ENCODE measurements at places on chromosomes 6 and 20.

GRCh38 chr6:34491091-34491430 lies 25.2 kb downstream of the PACSIN1 start:
- DNase-seq, result peak; percentile 7

GRCh38 chr20:46273717-46274116 lies 34.6 kb downstream of the CDH22 start:
- no peak for DNase-seq

- no peak for DNase-seq
These were observed 468.2 kb downstream of the MMUT start for GRCh38 chr6:48994811-48995210.

GRCh38 chr6:67818322-67818721 lies 816.8 kb upstream of the ADGRB3 start:
- DNase-seq, result no peak

GRCh38 chr20:58313396-58313795 lies 3.9 kb downstream of the RAB22A start:
- DNase-seq, result no peak

- DNase-seq, result no peak
These were observed 72.4 kb upstream of the SLC22A23 start for GRCh38 chr6:3529232-3529631.

DNA sequence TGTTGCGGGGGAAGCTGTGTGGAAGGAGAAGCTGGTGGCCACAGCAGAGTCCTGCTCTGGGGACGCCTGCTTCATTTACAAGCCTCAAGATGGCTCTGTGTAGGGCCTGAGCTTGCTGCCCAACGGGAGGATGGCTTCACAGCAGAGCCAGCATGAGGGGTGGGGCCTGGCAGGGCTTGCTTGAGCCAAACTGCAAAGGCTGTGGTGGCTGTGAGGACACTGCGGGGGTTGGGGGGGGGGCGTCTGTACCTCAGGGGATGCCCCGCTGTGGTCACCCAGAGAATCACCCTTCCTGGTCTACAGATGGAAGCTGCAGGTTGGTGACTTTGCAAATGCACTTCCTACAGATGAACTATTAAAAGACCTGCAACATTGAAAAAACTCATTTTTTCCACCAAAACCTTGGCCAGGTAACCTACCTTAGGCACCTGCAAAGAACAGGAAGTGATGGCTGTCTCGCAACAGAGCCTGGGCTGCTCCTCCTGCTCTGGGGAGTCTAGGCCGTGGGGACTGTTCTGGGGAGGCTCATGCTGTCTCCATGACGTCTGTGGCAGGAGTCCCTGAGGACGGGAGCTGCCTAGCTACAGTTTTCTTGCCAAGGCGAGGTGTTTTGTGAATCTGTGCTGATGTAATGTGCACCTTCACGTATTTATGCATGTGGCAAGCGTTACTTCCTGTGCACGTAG lies 7.3 kb downstream of the NPBWR2 start:
- no peak for DNase-seq

DNA sequence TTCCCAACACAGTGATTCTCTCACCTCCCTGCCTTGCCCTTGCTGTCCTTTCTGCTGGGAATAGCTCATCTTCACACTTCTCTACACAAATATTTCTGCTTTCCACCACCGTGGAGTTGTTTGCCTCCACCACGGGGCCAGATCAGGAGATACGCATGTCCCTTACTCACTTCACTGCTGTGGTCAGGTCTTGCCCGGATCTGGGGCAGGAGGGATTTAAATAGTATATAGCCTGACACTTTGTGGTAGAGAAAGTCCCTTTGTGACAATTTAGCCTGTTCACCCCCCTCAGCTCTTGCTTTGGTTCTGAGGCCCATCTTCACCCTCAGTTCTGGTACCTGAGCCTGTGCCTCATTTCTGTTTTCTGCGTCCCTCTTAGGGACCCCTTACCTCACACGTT lies 92.6 kb upstream of the PREP start:
- no peak for DNase-seq

- DNase-seq, result no peak
These were observed 52.0 kb downstream of the HIVEP1 start for GRCh38 chr6:12064131-12064530.

GRCh38 chr20:33460711-33461110 lies 17.1 kb upstream of the SNTA1 start:
- no peak for DNase-seq

- no peak for DNase-seq
These were observed 45.1 kb downstream of the WDR27 start for GRCh38 chr6:169656546-169657283.

- DNase-seq, result no peak
These were observed 208.1 kb upstream of the PROKR2 start for GRCh38 chr20:5524896-5525295.

GRCh38 chr6:109706513-109706912 lies 15.4 kb downstream of the FIG4 start:
- DNase-seq, result no peak

DNA sequence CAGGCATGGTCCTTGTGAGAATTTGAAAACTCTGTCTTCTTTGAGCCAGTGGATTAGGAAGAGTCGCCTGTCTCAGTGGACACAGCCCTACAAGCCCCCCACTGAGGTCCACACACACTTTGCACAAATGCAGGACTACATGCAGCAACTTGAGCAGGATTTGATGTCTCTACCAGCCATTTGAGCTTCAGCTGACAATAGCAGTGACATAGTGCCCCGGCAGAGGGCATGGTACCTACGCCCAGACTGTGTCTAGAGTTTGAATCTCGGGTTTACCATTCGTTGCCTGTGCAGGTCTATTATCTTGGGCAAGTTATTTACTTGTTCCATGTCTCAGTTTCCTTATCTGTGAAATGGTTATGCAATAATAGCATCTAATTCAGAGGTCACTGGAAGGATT lies 580.1 kb downstream of the TFAP2B start:
- DNase-seq, result no peak

- DNase-seq, result no peak
These were observed 53.3 kb downstream of the UTRN start for GRCh38 chr6:144338474-144338873.

DNA sequence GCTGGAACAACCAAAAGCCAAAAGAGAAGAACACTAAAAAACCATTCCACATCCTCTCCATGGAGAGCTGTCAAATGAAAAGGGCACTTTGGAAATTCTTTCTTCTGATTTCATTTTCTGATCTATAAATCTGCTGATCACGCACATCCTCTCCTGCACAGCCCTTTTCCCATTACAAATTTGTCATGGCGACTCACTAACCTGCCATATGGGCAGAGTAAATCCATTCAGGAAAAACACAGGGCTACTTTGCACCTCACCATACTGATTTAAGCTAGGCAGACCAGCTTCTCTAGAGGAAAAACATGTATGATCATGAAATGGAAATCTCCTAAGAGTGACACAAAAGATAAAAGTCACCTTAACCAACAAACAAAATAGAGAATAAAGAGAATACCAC lies 26.0 kb downstream of the TOMM6 start:
- DNase-seq, result no peak

DNA sequence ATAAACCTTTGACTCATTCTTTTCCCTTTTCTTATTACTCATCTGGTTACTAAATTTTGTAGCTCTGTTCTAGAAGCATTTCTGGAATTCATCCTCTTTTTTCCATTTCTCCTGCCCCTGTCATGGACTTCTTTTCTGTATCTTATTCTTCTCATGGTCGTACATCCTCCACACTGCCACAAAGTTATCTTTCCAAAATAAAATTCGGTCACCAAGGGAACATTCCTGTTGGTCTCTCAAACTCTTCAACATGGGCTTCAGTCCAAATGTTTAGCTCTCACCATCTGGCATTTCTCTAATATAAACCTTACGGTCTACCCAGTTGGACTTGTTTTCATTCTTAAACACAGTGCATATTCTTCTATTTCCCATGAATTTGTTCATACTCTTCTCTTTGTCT lies 428.8 kb upstream of the ID4 start:
- DNase-seq, result no peak

- DNase-seq, result no peak
These were observed 72.1 kb downstream of the LYRM4 start for GRCh38 chr6:5188646-5189045.
